Stimulated activated CD8-positive, alpha-beta memory T cell treated with anti-CD3 and anti-CD28 coated beads, Interleukin-2, amount 100 ng/mL, for 48 hours (primary cell): ENCODE measurements at places on chromosomes 3 and 15.
A peak's percentile ranks its signal among the peaks of the same experiment; 100 is the strongest.

DNA sequence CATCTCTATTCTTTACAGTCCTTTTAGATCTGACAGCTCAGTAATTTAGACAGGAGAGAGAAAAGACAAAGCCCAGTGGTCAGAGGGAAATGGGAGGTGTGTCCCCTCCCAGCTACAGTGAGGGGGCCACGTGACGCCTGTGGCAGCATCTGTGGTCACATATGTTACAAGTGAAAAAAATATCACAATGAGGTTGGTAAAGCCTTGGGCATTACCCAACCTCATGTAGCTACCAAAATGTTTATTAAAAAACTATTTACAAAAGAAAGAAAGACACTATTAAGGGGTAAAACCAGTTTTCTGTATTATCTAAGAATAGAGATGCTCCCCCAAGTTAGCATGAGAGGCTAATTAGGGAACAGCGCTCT lies 42.9 kb upstream of the PLCL2 start:
- DNase-seq, result peak; percentile 42

GRCh38 chr3:64042952-64043351 lies 19.7 kb upstream of the PSMD6 start:
- no peak for DNase-seq

DNA sequence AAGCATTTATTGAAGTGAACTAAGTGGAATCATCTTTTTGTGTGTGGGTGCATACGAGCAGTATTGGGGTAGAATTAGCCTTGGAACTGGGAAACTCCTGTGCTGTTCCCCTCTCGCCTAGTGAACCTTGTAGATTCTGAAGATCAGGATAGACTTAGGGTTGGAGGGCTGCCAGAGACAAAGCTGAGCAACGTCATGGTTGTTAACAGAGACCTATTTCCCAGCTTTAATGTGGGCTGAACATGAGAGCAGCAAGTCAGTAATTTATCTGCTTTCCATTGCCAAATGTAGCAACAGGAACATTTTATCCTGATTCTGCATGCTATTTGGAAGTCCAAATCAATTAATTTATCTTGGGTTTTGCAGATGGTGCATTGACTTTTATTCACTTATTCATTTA lies 246.6 kb downstream of the IL20RB start:
- DNase-seq, result no peak

GRCh38 chr3:24582431-24583403 lies 88.1 kb upstream of the THRB start:
- DNase-seq, result no peak

- no peak for DNase-seq
Measured at GRCh38 chr3:131849616-131850015, 185.2 kb downstream of the CPNE4 start.

DNA sequence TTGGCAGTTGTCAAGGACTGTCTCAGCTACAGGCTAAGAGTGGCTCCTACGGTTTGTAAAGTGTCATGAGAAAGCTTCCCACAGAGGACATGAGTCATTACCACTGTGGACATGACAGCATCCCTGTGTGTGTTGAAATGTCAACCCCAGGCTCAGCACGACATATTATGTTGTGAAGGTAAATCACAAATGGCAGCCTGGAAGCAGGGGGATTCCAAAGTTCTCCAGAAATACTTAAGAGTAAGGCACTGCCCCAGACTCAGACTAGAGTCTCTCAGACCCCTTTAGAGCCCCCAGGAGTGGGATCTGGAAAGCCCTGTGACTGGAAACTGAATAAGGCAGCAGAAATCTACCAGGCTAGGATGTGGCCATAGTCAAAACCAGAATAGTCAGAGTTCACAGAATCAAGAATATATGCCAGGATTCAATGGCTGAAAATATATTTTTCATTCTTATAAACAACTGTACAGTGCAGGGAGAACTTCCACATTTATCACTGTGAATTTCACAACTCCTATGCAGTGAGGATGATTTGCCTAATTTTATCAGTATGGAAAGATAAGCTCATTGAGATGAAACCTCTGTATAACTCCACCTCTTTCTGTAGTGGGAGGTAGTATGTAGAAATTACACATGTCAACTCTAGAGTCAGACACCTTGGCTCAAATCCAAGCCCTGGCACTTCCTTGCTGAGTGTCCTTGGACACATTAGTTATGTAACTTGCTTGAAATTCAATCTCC lies 237.1 kb upstream of the CFAP20DC start:
- DNase-seq, result peak; percentile 17

DNA sequence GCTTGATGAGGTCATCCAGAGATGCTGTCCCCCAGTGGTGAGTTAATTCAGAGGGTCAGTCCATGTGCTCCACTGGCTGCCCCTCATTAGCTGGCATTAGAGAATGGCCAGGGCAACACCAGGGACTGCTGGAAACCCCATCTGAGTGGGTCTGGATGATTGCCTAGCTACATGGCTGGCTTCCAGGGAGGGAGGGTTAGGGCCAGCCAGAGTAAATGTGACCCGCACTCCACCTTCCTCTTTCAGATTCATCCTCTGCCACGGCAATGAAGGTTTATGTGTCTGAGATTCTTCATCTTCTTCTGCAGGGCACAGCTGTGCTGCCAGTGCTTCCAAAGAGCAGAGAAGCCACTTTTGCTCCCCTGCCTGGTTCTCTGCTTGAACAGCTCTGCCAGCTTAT lies 391.9 kb downstream of the OCA2 start:
- no peak for DNase-seq

- peak; percentile 87 for DNase-seq
Measured at GRCh38 chr3:17742102-17742879, at the start of gene TBC1D5. TSS of gene TBC1D5 (minus strand) at chr3:17742631. CDS start at chr3:17508570, 234,061 bp downstream.

- DNase-seq, result no peak
Measured at GRCh38 chr3:137047240-137047639, 89.5 kb downstream of the IL20RB start.

GRCh38 chr3:111366515-111366914 lies 175.5 kb upstream of the CD96 start:
- no peak for DNase-seq

GRCh38 chr3:137097852-137098251 lies 140.1 kb downstream of the IL20RB start:
- no peak for DNase-seq

DNA sequence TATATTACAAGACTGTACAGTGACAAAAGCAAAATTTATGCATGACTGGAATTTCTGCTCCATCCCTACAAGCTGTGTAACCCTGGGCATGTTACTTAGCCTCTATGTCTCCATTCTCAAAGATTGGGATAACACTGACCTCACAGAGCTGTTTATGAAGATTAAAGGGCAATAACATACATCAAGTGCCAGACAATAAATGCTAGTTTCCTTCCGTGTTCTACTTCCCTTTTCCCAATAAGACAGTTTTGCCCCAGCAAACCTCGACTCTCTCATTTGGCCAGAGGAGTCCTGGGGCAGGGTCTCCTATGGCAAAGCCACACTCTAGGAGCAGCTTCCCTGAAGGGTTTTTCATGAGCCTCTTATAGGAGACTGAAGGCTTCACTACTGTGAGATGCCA lies 7.5 kb downstream of the HEXA start:
- DNase-seq, result no peak

DNA sequence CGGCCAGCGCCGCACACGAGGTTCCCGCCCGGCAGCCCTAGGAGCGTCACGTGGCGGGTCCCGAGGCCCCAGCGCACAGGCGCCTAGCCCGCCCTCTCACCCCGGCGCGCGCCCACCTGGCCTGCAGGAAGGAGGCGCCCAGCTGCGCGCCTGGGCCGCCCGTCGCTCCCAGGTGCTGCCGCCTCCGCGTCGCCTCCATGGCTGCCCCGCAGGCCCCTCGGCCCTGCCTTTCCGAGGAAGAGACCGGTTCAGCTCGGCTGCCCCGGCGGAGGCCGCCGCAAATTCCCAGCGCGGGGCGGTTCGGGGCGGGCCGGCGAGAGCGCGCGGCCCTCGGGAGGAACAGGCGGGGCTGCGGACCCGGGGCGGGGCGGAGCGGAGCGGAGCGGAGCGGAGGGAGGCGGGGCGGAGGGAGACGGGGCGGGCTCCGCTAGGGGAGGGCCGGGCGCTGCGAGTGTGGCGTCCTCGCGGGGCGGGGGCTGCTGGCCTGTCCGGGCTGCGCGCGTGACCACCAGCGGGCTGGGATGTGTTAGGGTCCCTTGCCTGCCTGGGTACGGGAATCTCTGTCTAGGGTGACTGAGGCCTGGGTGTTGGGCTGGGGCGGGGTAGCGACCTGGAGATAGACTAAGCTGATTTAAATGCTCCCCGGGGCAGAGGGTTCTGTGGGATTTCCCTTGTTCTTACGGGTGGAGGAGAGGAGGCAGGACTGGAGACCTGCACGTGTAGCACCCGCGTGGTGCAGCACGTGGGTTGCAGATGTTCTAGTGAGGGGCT lies at the start of gene CLN6:
CLN6 (minus strand) TSS at position 343 of the 771 bp plus-strand sequence; CDS start at position 199, 144 bp downstream.
- DNase-seq, result peak; percentile 70

- no peak for DNase-seq
Measured at GRCh38 chr3:127524296-127524896, 66.1 kb downstream of the TPRA1 start.

DNA sequence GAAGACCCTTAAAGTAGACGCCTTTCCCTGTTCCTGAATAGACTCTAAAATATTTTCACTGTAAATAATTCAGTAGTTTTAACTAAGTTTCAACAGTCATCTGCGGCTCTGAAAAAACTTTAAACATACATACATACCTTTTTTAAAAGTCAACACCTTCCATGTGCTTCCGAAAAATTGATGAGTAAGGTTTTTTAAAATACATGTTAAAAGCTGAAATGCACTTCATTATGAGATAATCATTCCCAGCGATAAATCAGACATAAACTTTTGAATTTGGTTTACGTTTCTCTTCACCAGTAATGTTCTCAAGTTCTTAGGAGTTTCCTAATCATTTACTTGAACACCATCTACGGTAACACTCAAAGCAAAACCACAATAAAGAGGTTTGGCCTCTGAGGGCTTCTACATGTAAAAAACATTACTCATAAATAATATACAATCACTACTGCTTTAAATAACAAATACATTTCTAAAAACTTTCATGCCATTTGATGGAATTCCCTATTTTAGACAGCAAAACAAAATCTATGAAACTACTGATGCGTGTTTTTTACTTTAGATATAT lies 403.5 kb downstream of the SHQ1 start:
- no peak for DNase-seq
